ENCODE measurements at places on chromosomes 12 and 14.
A peak's percentile ranks its signal among the peaks of the same experiment; 100 is the strongest.

GRCh38 chr14:66087231-66087630, 398.9 kb upstream of the CCDC196 start:
- no peak for DNase-seq

GRCh38 chr12:59710004-59710628, 114.3 kb downstream of the SLC16A7 start:
- no peak for DNase-seq

DNA sequence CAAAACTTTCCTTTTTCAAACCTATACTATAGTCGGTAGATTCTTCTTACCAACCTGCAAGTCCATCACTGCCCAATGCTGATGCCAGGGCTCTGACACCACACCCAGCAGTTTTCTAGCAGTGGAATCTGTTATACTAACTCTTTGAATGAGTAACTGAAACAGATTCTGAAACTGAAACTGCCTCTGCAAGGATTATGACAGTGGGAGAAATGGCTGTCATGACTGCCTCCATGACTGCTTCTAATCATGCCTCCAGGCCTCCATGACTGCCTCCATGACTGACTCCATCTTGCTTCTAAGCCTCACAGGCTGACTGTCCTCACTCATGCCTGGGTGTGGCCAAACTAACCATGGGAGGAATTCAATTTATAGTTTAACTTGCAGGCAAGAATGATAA, 29.4 kb upstream of the OXA1L start:
- DNase-seq = no peak

DNA sequence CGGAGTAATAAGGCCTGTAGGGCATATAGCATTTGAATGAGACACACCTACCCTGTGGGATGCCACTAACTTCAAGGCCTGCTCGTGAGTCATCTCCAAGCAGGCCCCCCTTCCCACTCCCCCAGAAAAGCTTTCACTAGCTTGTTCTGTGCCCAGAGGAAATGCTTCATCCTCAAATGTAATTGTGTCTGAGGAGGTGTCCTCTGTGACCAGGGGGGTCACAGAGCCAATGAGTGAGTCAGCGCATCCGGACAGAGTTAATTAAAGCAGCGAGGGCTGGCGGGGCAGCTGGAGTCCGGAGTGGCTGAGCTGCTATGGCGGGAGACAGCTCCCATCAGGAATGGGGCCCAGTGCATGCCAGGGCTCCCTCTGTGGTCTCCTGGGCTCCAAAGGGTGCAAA, 27.0 kb upstream of the ESRRB start:
- no peak for DNase-seq

DNA sequence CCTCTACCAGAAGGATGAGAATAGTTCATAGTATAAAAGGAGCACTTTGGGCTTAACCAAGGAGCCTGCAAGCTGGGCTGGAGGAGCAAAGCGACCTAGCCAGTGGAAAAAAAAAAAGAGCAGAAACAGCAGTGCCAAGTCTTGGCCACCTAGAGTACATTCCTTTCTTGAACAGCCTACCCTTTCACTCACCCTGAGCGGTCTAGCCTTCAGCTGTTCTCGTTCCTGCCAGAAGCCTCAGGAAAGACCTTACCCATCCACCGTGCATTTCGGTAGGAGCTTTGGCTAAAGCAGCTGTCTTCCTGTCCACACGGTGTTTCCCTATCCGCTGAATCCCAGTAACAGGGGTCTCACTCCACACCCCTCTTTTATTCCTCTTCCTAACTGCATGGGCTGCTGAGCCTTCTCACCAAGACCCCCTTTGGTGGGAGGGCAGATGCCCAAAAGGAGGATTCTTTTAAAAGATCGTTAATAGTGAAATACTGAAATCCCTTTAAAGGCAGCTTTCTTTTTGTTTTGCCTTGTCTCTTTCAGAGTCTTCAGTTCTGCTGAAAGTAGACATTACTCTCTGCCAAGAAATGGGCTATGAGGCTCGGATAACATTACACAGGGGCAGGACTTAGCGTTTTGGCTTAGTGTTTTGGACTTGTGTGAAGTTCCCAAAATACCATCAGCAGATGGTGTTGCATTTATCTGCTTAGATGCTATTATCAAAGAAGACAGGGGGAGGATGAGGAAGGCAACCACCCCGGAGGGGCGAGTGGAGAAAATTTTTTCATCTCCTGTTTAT, 88.5 kb upstream of the METAP2 start:
- no peak for DNase-seq

DNA sequence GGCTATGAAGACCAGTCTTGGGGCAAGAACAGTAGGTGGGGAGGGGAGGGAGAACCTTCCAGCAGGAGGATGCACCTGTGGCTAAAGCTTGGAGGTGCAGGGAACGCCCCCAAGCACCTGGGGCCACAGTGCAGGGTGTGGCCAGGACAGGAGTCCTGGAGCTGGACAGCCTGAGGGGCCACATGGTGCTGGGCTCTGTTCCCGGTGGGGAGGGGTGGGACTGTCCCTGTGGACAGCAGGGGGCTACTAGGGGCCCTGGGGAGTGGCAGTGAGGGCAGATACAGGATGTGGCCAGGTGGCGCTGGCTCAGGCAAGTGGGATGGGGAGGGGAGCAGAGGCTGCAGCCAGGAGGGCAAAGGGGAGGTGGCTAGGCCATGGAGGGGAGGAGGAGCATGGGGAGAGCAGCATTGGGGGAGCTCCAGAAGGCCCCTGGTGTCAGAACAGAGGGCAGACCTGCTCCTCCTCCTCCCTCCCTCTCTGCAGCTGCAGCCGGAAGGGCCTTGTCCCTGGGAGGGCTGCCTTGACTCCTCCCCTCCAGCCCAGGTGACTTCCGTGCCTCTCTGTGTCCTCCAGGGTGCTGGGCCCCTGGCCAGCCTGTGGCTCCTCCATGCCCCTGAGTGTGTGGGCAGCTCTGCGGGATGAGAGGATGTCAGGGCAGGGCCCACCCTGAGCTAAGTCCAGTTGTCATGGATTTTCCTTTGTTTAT, 68.4 kb upstream of the DLK1 start:
- DNase-seq = peak; percentile 29

DNA sequence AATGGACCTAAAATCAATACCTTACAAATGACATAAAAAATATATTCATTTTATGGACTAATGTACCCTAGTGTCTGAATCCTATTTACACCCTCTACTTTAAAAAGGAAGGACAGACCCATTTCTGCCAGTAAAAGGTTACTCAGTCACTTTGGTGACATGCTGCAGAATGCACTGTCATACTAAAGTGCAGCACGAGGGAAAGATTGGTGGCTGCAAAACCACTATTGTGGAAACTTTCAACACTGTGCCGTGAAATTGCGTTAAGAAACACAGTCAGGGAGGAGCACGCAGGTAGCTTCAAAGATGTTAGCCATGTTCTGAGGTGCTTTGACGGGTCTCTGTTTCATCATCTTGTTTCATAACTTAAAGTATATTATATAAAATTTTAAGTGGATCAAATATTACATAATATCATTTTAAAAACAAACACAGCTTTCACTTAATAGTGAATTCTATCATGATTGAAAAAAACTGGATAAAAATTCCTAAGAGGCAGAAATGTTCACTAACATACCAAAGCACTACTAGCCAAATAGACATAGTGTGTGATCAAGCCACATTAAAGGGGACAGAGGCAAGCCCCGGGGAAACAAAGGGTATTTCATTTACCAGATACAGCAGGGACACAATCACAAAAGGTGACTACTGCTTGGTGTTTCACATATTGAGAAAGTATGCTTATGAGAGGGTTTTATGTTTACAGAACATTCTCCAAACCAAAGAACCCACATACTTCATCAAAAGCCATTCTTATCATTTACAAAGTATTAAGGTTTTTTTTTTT, 330.8 kb upstream of the SOX5 start:
- DNase-seq = no peak

DNA sequence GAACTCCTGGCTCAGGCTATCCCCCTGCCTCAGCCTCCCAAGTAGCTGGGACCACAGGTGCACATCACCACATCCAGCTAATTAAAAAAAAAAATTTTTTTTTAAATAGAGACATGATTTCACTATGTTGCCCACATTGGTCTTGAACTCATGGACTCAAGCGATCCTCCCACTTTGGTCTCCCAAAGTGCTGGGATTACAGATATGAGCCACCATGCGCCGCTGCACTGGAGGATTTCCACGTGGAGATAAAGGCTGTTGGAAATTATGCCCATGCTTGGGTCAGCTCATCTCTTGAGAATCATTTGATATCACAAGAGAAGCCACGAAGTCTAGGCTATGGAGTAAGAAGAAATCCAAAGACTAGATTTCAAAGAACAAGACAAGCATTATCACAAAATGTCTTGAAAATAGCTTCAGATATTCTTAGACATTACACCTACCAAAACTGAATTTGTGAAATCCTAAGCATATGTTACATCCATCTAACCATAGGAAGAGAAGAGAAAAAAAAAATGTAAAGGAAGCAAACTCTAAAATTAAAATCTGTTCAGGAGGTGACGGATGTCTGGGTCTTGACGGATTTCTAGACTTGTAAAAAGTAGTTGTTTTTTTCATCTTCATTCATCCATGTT, 99.1 kb downstream of the PTPN11 start:
- DNase-seq = no peak
